Bladder microvascular endothelial cell (primary cell): ENCODE measurements at places on chromosomes 1 and 21. TPM values are rescaled to one million over a fixed set of nuclear protein-coding genes. Genes with fewer than 3 reads are reported as not detected.

The CLDN8 gene
- not detected in 2 replicates for total RNA-seq

The SLC35F3 gene
- total RNA-seq: not detected in 2 replicates

The MIXL1 gene
- 0.06 TPM in 1 of 2 replicates, not detected in the other for total RNA-seq

The PAQR7 gene
- 4.5 and 9.1 TPM in 2 replicates for total RNA-seq

The AMY2A gene
- not detected in 2 replicates for total RNA-seq

The LIPI gene
- not detected in 2 replicates for total RNA-seq

The CGN gene
- total RNA-seq: under 0.01 and 0.13 TPM in 2 replicates

The AMY1A gene
- total RNA-seq: not detected in 2 replicates

The CCDC27 gene
- total RNA-seq: not detected in 2 replicates

The COPA gene
- total RNA-seq: 178 and 246 TPM in 2 replicates

The ADAMTS1 gene
- 8.9 and 20.7 TPM in 2 replicates for total RNA-seq

The OXCT2 gene
- total RNA-seq: 2.3 and 4.5 TPM in 2 replicates

The REN gene
- under 0.01 and 0.19 TPM in 2 replicates for total RNA-seq

The CENPF gene
- 29.5 and 31.9 TPM in 2 replicates for total RNA-seq

The PPP2R5A gene
- total RNA-seq: 31.4 and 49.5 TPM in 2 replicates

The RBM34 gene
- 38.2 and 43.6 TPM in 2 replicates for total RNA-seq

The OPN3 gene
- total RNA-seq: 9.4 and 29.5 TPM in 2 replicates

The RAB3B gene
- 0.32 and 5.4 TPM in 2 replicates for total RNA-seq

The NPR1 gene
- 19.4 and 30.6 TPM in 2 replicates for total RNA-seq
